Activated CD4-positive, alpha-beta T cell treated with anti-CD3 and anti-CD28 coated beads for 36 hours (primary cell): ENCODE measurements at places on chromosomes 1 and 21.
A peak's percentile ranks its signal among the peaks of the same experiment; 100 is the strongest.

DNA sequence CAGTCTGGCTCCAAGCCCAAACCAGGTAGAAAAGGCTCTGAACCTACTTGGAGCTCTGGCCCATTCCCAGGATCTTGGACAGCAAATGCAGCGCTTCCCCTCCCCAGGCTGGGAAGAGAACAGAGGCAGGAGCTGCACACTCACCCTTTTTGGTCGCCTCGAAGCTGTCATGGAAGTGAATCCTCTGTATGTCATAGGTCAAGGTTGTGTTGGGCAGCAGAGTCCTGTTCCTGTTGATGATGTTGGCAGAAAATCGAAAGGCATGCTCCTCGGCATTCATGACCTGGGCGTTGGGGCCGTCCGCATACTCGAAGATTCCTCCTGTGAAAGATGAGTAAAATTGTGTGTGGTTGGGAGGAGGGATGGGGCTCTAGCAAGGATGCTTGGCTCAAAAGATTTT is 143.5 kb downstream of the GRIK3 start:
- H3K4me1 ChIP-seq = no peaks in the 10 kb centered on the region
- no peak overlapping the region for H3K4me3 ChIP-seq
- H3K36me3 ChIP-seq = no peaks in the 10 kb centered on the region
- H3K27ac ChIP-seq = no peak overlapping the region
- H3K27me3 ChIP-seq = peaks cover 8% of the 10 kb centered on the region

GRCh38 chr1:103309786-103310185 is 201.5 kb upstream of the COL11A1 start:
- no peak for DNase-seq
- H3K4me1 ChIP-seq = no peaks in the 10 kb centered on the region
- no peaks in the 10 kb centered on the region for H3K36me3 ChIP-seq
- H3K27ac ChIP-seq = no peak overlapping the region

GRCh38 chr1:156052862-156053767 is 483 bp downstream of the UBQLN4 start:
- peak overlapping the region; percentile 85 for H3K4me3 ChIP-seq
- no peaks in the 10 kb centered on the region for H3K27me3 ChIP-seq
- H3K27ac ChIP-seq = peak overlapping the region; percentile 82
- peak; percentile 82 for DNase-seq

GRCh38 chr1:61659061-61659460 is 65.9 kb downstream of the TM2D1 start:
- no peaks in the 10 kb centered on the region for H3K4me1 ChIP-seq
- H3K4me3 ChIP-seq = no peak overlapping the region
- no peaks in the 10 kb centered on the region for H3K36me3 ChIP-seq
- H3K27me3 ChIP-seq = no peaks in the 10 kb centered on the region
- no peak overlapping the region for H3K27ac ChIP-seq

GRCh38 chr1:41670217-41670957 is 185.9 kb upstream of the EDN2 start:
- H3K27me3 ChIP-seq = no peaks in the 10 kb centered on the region
- peaks cover 99% of the 10 kb centered on the region for H3K4me1 ChIP-seq
- peak overlapping the region; percentile 80 for H3K27ac ChIP-seq
- no peaks in the 10 kb centered on the region for H3K36me3 ChIP-seq
- peak; percentile 52 for DNase-seq

DNA sequence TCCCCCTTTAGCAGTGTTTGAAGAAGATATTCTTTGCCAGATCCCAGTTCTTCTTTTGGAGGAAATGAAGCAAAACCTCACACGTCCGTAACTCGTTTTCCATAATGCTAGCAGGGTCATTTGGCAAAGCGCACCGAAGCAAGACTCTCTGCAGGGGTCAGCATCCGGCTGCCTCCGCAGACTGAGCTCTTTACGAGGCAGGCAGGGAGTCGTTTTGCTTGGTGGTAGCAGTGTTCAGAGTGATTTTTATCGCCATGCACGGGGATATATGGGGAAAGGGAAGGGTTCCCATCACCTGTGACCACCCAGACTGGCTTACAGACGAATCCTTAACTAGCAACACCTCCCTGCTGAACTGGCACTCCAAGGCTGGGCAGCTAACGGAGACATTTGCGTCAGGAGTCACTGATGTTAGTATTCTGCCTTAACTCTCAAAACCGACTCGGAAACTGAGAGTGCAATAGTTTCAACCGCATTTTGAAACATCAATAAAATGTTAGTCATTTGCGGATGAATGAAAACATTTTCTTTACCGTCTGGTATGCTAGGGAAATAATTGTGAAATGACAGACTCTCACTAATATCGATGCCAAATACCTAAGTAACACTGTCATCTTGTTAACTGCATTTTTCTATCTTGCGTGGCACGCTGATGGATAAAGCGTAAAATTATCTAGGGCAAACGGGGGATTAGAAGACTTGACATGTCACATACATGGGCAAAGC is 2.2 kb upstream of the NEGR1 start:
- H3K4me3 ChIP-seq = no peak overlapping the region
- peak; percentile 66 for DNase-seq
- H3K36me3 ChIP-seq = no peaks in the 10 kb centered on the region
- peaks cover 25% of the 10 kb centered on the region for H3K27me3 ChIP-seq

DNA sequence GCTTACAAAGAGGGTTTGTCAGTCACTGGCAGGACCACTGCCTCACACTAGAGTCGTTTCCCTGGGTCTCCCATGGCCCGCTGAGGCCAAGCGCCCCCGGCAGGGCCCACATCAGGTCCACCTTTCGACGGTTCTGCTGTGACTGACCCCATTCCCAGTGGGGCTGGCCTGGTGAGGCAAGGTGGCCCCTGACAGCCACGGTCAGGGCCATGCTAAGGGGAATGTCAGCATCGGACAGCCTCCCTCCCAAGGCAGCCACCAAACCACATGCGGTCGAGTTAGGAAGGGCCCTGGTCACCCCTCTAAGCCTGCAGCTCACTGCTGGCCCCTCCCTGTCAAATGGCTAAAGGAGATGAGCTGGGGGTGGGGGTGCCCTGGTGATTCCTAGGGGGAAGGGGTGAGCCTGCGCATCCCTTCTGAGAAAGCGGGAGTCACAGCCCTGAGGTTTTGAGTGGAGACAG is 2.9 kb upstream of the KIF17 start:
- no peak overlapping the region for H3K4me3 ChIP-seq
- DNase-seq = no peak
- H3K27ac ChIP-seq = no peak overlapping the region
- peaks cover 20% of the 10 kb centered on the region for H3K27me3 ChIP-seq

GRCh38 chr1:103496014-103496635 is 29.4 kb upstream of the RNPC3 start:
- peaks cover 9% of the 10 kb centered on the region for H3K27me3 ChIP-seq
- no peak overlapping the region for H3K4me3 ChIP-seq
- no peak overlapping the region for H3K27ac ChIP-seq

- DNase-seq = no peak
- H3K27me3 ChIP-seq = no peaks in the 10 kb centered on the region
- H3K36me3 ChIP-seq = no peaks in the 10 kb centered on the region
- no peak overlapping the region for H3K4me3 ChIP-seq
- peaks cover 47% of the 10 kb centered on the region for H3K4me1 ChIP-seq
Observed at GRCh38 chr1:115067161-115067859, 22.0 kb downstream of the TSPAN2 start.

DNA sequence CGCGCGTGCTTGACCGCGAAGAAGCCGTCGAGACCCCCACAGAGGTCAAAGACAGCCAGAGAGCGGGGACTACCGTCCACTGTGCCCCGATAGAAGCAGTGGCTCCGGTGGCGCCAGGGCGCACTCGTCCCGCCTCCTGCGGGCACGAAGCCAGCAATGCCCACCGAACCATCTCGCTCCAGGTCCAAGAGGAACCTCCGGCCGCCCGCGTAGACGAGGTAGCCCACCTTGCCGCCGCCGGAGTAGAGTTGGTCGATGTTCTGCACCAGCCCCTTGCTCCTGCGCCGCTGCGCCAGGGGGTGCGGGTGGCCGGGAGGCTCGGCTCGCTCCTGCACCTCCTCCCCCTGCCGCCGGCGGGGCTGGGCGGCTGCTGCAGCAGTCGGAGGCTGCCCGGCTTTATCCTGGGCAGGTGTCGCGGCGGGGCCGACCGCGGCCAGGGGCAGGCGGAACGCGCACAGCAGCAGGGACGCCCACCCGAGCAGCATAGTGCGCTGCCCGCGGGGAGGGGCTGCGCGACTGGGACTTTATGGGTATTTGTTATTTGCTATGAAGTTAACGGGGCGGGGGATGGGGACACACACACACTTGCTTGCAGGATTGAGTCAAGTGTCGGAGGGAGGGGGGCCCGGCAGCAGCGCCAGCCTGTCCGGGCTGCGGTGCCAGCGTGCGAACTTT is 844 bp downstream of the ADAMTS5 start:
- no peaks in the 10 kb centered on the region for H3K36me3 ChIP-seq
- DNase-seq = peak; percentile 4
- no peak overlapping the region for H3K27ac ChIP-seq
- peaks cover 3% of the 10 kb centered on the region for H3K4me1 ChIP-seq
- peaks cover 42% of the 10 kb centered on the region for H3K27me3 ChIP-seq

DNA sequence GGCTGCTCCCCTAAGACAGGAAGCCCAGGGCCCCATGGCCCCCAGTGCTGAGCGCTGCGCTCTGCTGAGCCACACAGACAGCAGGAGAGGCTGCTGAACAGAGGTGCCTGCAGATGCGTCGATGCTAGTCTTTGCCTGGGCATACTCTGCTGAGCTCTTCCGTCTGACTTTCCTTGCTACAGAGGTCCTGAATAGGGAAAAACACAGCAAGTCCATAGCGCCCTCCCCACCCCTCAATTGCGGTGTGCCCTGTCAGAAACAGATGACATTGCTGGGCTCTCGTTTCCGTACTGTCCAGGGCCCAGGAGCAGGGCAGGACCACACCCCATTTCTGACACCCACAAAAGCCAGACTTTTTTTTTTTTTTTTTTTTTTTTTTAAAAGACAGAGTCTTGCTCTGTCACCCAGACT is 252.5 kb downstream of the SDCCAG8 start:
- H3K27ac ChIP-seq = peak overlapping the region; percentile 43
- no peak overlapping the region for H3K4me3 ChIP-seq
- peaks cover 26% of the 10 kb centered on the region for H3K36me3 ChIP-seq
- peak; percentile 41 for DNase-seq

DNA sequence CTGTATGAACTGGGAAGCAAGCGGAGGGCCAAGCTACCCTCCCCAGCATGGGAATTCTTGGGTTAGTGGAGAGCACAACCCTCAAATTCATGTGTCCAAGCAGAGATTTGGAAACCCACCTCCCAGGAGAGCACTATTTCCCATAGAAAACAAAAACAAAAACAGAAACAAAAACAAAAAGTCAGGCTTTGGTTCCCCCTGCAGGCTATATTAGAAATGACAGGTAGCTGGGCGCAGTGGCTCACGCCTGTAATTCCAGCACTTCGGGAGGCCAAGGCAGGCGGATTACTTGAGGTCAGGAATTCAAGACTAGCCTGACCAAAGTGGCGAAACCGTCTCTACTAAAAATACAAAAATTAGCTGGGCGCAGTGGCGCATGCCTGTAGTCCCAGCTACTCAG is 10.8 kb downstream of the MINDY1 start:
- no peaks in the 10 kb centered on the region for H3K27me3 ChIP-seq
- H3K36me3 ChIP-seq = peaks cover 10% of the 10 kb centered on the region
- DNase-seq = peak; percentile 47
- H3K4me1 ChIP-seq = peaks cover 18% of the 10 kb centered on the region
- H3K4me3 ChIP-seq = no peak overlapping the region
- H3K27ac ChIP-seq = no peak overlapping the region

GRCh38 chr1:33273406-33273805 is 17.1 kb downstream of the ZNF362 start:
- no peak overlapping the region for H3K4me3 ChIP-seq
- no peak overlapping the region for H3K27ac ChIP-seq
- peaks cover 22% of the 10 kb centered on the region for H3K4me1 ChIP-seq
- H3K27me3 ChIP-seq = no peaks in the 10 kb centered on the region
- H3K36me3 ChIP-seq = peaks cover 4% of the 10 kb centered on the region
- no peak for DNase-seq

DNA sequence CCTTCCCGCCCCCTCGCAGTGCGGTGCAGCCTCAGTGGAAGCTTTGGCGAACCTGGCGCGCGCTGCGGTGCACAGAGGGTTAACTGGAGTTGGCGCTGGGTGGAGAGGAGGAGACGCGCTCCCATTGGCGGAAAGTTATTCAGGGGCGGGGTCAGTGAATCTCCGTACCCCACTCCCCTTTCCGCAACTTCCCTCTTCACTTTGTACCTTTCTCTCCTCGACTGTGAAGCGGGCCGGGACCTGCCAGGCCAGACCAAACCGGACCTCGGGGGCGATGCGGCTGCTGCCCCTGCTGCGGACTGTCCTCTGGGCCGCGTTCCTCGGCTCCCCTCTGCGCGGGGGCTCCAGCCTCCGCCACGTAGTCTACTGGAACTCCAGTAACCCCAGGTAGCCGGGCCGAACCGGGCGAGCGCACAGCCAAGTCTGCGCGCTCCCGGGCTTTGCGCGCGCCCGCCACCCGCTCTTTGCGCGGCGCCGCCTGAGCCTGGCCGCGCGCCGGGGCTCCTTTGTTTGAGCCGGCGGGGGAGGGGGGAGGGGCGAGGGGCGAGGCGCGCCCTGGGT is at the start of gene EFNA4:
Gene EFNA4, plus strand, starts transcription at position 191 of the 561 bp plus-strand sequence. Its CDS starts 84 bp downstream, at position 275.
- peak within 1 kb of the TSS; percentile 72 for H3K27ac ChIP-seq
- H3K36me3 ChIP-seq = peaks cover 11% of the 10 kb centered on the region
- peaks cover 31% of the 10 kb centered on the region for H3K4me1 ChIP-seq
- H3K27me3 ChIP-seq = no peaks in the 10 kb centered on the region
- peak; percentile 92 for DNase-seq

DNA sequence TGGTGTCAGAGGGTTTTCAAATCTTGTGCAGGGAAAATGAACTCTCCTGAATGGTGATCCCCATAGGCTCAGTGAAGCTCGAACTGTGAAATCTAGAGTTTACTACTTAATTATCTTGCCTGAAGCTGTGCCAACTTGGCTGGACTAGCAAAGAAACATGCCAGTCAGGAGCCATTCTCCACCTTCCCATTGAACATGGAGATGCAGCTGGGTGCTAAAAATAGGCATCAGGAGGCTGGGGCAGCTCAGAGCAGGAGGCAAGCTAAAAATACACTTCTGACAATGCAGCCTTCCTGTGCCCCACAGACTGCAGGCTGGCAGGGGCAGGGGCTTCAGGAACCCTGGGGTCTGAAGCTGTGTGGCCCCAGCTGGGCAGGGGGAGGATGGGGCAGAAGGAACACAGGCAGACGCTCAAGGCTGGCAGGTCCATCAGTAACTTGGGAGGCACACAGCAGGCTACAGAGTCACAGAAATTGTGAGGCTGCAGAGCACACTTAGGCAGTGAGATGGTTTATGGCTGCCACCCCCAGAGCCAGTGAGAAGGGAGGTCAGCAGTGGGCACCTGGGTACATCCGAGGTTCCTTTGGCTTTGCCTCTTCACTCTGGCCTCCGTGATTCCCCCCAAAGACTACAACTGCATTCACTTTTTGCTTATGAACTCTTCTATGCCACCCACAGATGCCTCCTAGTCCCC is 155.4 kb upstream of the KCND3 start:
- peaks cover 18% of the 10 kb centered on the region for H3K27me3 ChIP-seq
- no peaks in the 10 kb centered on the region for H3K36me3 ChIP-seq
- DNase-seq = no peak
- H3K4me3 ChIP-seq = no peak overlapping the region
